ENCODE measurements at places on chromosomes 2 and 18.

- DNase-seq, result no peak
Measured at GRCh38 chr2:84847326-84848050, 33.4 kb downstream of the TRABD2A start.

DNA sequence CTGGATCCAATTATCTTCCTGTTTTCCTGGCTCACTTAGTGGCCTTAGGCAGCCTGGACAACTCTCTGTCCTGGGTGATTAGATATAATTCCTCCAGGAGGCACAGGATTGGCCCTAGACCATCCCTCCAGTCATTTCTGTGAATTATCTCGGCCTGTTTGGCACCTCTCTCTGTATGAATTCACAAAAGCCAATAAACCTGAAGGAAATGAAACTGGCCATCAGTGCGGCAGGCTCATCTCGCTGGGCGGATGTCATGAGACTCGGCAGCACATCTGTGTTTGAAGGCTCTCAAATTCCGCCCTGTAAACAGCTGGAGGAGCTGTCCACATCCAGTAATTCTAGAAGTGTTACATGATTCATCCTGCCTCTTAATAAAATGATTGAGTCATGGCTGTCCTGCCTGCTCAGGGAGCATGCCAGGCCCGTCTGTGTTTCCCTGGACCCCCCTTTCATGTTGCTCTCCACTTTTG, 38.6 kb downstream of the ACOXL start:
- DNase-seq, result peak; percentile 12

GRCh38 chr2:206092297-206092696, 6.3 kb upstream of the INO80D start:
- no peak for DNase-seq

- no peak for DNase-seq
Measured at GRCh38 chr2:123051136-123051535, 974.0 kb upstream of the CNTNAP5 start.

DNA sequence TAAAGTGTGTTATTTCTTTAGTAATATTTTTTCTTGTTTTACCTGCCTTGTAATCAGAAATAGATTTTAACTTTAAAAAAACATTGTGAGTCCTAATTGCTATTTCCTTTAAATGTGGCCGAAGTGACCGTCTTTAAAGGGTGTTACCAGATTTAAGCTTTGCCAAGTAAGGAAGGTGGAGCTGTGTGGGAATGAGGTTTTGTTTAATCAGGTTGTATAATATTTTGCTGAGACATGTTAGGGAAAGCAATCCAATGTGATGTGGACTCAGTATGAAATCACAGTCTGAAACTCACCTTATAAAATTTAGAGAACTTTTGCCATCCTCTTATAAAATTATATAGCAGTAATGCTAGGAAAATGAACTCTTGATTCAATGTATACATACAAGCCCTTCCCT, 32.9 kb upstream of the ITPRID2 start:
- DNase-seq, result no peak

DNA sequence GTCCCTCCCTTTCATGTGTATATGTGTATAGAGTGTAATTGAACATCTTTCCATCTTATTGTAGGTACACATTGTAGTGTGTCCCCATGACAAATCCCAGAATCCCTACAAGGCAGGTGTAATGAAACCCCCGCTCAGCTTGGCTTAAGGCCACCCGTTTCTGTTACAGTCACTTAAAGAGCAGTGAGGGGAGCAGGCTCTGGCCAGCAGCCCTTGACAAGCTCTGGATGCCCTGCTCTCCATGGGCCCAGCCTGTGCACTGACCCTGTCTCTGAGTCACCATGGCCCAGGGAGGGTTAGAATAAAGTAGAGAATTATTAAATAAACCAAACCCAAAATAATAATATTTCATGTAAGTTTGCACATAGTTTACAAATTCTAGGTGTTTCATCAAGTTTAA, 17.2 kb upstream of the MAL start:
- DNase-seq, result no peak

DNA sequence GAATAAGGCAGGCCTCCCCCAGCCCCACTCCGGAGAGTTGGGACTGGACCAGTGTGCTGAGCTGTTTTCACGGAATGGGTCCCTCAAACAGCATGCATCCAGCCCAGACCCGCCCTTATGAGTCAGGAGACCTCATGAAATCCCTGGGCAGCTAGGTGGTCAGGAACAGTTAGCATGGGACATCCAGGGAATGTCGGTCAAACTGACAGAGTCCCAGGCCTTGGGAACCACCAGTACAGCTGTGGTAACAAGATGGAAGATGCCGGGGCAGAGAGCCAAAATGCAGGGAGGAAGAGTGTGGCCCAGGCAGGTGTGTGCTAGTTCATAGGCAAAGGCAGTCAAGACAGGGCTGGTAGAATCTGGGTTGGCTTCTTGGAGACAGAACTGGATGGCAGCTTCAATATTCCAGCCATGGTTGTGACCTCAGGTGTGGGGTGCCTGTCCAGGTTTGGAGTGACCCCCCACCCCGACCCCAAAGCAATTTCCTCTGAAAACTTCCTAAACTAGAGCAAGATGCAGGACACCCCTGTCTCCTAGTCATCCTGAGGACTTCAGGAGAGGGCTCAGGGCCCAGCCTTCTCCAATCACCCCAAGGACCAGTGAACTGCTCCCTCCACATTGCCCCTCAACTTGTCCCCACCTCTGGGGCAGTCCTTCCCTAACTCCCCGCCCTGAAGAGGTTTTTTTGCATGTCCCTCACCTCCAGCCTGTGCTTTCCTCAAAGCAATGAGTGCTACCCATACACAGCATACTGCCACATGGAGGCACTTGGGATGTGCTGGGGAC, 46.5 kb downstream of the KCNIP3 start:
- no peak for DNase-seq

- DNase-seq, result no peak
Measured at GRCh38 chr2:229641676-229642075, 72.7 kb downstream of the DNER start.

GRCh38 chr2:159202568-159203071, 83.9 kb downstream of the WDSUB1 start:
- peak; percentile 100 for DNase-seq

- peak; percentile 89 for DNase-seq
Measured at GRCh38 chr2:237254911-237255578, 158.9 kb downstream of the COL6A3 start.

GRCh38 chr2:239807568-239807967, 217.6 kb downstream of the NDUFA10 start:
- DNase-seq, result no peak

- DNase-seq, result no peak
Measured at GRCh38 chr2:237650455-237650850, 23.1 kb downstream of the LRRFIP1 start.

DNA sequence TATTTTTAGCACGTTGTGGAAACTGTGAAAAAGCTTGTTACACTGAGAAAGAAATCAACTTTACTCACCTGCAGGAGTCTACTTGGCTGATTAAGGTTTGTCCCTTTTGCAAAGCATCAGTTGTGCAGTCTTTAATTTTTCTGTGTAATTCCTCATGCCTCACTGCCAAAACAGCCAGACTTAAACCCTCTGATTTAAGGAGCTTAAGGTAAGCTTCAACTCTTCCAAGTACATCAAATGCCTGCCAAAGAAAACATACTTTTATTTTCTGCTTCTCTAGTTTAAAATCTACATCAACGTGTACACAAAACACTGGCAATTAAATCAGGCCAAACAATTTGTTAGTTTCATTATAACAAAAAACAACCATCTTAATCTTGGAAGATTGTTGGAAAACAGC, 98.0 kb upstream of the TTN start:
- DNase-seq, result no peak

DNA sequence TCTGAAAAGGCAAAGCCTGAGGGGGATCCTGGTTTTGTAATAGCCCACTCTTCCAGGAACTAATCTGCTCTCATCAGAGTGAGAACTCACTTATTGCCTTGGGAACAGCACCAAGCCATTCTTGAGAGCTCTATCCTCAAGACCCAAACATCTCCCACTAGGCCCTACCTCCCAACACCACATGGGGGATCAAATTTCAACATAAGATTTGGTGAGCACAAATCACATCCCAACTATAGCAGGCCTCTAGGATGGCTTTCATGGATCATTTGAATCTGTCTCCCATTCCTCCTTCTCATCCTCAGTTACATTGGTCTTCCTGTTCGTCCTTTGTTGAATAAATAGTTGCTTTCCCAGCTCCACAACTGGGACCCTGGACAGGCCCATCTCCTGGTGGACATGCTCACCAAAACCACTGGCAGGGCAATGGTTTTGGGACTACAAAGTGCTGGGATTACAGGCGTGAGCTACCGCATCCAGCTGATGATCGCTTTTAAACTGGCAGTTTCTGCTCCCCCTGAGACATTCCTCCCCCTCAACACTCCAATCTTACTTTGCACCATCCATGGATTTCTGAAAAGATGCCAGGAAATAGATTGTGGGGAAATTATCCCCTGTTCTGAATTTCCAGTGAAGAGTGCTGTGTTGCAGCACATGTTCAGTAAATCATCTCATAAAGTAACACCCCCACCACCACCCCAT, 42.6 kb downstream of the MCFD2 start:
- DNase-seq, result no peak

- no peak for DNase-seq
Measured at GRCh38 chr18:13374096-13374467, 155.5 kb downstream of the LDLRAD4 start.

DNA sequence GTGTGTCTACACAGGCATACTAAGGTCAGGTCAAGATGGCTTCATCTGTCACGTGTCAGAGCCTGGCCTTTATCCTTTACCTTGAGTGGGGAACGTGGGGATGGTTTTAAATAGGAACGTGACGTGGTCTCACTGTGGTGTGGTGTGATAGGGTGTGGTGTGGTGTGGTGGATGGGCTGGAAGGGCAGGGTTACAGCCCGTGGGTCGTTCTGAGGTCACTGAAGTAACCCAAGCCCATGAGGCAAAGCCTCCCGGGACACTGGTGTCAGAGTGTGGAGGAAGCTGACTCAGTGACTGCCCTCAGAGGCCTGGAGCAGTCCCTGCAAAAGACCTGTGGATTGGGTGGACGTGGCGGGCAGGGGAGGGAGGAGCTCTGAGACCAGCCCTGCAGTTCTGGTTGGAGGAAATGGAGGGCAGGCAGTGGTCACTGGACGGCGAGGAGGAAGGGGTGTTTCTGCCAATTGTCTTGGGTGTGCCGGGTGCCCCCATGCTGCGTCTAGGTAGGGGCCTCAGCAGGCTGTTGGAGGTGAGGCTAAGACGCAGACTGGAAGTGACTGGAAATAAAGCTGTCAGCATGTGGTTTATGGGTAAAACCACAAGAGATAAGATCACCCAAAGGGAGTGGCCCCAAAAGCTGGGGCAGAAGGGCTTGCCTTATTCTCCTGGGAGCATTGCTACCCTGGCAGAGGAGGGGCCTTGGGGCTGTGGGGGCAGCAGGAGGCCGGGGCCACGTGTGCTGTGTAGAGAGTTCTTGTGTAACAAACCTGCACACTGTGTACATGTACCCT, 84.8 kb downstream of the SH3RF3 start:
- peak; percentile 65 for DNase-seq

DNA sequence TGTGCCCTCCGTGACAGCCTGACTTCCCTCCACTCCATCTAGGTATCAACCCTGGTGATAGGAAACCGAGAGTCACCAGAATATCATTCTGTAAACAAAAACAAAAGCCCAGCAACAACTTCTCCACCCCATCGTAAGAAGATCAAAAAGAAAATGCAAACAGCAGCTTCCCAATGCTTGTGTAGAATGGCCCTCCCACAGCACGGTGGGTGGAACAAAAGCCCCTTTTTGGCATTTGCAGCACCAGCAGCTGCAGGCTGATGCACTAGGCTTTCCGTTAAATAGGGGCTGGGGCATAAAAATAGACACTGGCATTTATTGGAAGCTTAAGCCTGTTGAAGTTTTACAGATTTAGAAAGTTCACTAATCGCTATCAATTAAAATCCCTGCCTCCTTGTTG, 513.0 kb downstream of the GALR1 start:
- DNase-seq, result no peak

- DNase-seq, result no peak
Measured at GRCh38 chr18:79472176-79472575, 76.4 kb downstream of the NFATC1 start.

DNA sequence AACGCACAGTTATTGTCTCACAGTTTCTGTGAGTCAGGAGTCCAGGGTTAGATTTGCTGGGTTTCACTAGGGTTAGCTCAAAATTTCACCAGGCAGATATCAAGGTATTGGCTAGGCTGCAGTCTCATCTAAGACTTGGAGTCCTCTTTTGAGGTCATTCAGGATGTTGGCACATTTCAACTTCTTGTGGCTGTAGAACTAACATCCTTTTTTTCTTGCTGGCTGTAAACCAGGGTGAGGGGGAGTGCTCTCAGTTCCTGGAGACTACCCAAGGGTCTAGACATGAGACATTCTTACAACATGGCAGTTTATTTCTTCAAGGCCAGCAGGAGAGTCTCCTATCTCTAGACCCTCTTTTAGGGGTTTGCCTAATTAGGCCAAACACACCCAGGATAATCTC, 12.8 kb upstream of the CAVIN2 start:
- DNase-seq, result no peak

Data from brain microvascular endothelial cell (primary cell).